ENCODE measurements at places on chromosomes 7 and 10.

- DNase-seq = peak; percentile 97
These were observed 22.9 kb upstream of the NANOS1 start for GRCh38 chr10:119006451-119007210.

- DNase-seq = no peak
These were observed 62.2 kb downstream of the NEURL1 start for GRCh38 chr10:103555712-103556111.

- no peak for DNase-seq
These were observed 14.8 kb upstream of the ZNF735 start for GRCh38 chr7:64192148-64192704.

DNA sequence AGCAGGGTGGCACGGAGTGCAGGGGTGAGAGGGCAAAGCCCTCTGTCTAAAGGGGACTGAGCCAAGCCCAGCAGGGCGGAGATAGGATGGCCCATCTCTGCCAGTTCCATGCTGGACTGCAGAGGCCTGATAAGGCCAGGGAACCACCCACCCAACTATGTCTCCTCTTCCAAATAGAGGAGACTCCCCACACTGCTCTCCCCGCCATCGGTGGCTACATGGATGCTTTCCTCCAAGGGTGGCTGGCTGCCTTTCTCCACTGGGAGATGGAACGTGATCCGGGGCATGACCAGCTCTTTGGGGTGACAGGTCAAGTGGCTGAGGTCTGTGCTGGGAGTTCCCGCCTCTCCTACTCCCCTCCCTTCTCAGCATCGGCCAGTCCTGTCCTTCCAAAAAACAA, 58.1 kb upstream of the MXI1 start:
- DNase-seq = no peak

- no peak for DNase-seq
These were observed 115.8 kb upstream of the LANCL2 start for GRCh38 chr7:55249332-55249731.

- DNase-seq = no peak
These were observed 155.2 kb downstream of the DGKI start for GRCh38 chr7:137691566-137691965.

- no peak for DNase-seq
These were observed 818.8 kb downstream of the GATA3 start for GRCh38 chr10:8873310-8873709.

DNA sequence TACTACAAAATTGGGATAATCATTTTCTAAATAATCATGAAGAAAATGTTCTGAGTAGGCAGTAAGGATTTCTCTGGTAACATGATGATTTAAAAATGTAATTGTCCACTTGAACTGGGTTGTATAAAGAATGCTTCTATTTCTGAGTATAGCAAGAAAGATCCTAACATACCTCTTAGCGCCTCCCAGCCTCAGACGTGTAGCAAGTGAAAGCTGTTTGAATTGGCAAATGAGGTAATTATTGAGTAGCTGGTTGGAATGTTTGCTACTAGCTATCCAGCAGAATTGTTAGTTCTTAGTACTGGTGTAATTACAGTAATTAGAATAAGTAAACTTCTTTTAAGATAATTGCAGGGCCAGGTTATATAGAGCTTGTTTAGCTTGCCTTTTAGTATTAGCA, 47.9 kb downstream of the SEPTIN7 start:
- DNase-seq = peak; percentile 13

- no peak for DNase-seq
These were observed 16.6 kb downstream of the DNAJB9 start for GRCh38 chr7:108586274-108586710.

DNA sequence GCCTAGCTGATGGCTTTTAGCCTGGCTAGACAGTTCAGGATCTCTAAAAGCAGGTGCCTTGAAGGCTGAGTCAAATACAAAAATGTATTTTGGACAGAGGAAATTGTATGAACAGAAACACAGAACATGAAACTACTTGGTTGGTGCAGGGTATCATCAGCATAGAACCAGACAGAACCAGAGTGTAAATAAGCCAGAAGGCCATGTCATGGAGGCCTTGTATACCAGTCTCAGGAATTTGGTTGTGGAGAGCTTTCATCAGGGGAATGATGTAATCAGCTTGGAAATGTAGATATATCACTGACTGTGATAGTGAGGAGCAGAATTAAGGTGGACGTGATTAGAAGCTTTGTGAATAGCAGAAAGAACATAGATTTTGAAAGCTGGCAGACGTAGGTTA, 82.9 kb downstream of the CFTR start:
- DNase-seq = no peak

- peak; percentile 31 for DNase-seq
These were observed 43.8 kb downstream of the SMNDC1 start for GRCh38 chr10:110260746-110261477.

DNA sequence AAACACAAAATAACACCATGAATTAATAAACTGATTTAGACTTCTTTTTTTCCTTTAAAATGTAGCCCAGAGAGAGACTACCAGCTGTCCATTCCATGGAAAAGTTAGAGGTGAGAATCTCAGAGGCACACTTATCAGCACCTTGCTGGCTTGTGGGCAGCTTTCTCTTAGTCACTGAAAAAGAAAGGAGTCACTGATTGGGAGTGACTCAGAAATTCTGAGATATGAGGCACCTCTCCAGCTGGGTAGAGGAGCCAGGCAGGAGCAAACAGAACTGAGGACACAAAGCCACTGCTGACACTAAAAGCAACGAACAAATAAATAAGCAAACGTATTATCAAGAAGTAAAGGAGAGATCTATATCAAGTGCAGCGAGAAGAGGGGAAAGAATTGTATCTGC, 310.6 kb downstream of the PARD3 start:
- no peak for DNase-seq

- DNase-seq = no peak
These were observed 57.8 kb downstream of the PALD1 start for GRCh38 chr10:70536196-70536861.

- no peak for DNase-seq
These were observed 77.3 kb downstream of the SEMA3A start for GRCh38 chr7:84117304-84117703.

DNA sequence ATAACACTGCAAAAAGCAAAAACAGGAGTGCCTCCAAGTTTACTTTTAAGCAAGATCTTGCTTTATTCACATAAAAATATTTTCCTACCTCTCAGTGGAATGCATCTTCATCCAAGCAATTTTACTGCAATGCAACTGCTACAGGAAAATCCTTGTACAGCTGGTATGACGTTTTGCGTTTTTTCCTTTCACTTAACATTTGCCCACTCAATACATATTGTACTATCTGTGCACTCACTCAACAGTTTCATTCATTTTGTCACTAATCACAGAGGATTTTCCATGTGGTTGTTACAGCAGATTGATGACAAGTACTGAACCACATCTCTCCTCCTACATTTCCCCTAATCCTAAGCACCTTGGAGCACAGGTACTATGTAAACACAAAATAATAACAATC, 222.0 kb upstream of the IMMP2L start:
- DNase-seq = no peak

GRCh38 chr7:154881026-154881425, 121.9 kb downstream of the PAXIP1 start:
- DNase-seq = no peak
